Right renal cortex interstitium (tissue), 3 donors: ENCODE measurements at places on chromosomes 11 and 22. TPM values are rescaled to one million over a fixed set of nuclear protein-coding genes. Genes with fewer than 3 reads are reported as not detected.

TECTA gene
- 2.1 TPM for polyA plus RNA-seq

RASSF10 gene
- 27.4 TPM for polyA plus RNA-seq

MMP20 gene
- polyA plus RNA-seq, result not detected

CHRM1 gene
- polyA plus RNA-seq, result not detected

DERL3 gene
- 3.8 TPM for polyA plus RNA-seq

GVQW3 gene
- polyA plus RNA-seq, result 10.3 TPM

SCGB2A2 gene
- not detected for polyA plus RNA-seq

IFITM10 gene
- 0.11 TPM for polyA plus RNA-seq

MGAT3 gene
- polyA plus RNA-seq, result 26.7 TPM

PGM2L1 gene
- polyA plus RNA-seq, result 3.7 TPM

ALDH3B2 gene
- 3.1 TPM for polyA plus RNA-seq

BLID gene
- not detected for polyA plus RNA-seq

PDGFD gene
- 25.2 TPM for polyA plus RNA-seq

TMEM191B gene
- polyA plus RNA-seq, result 0.83 TPM

SCUBE2 gene
- polyA plus RNA-seq, result 6.1 TPM

TBC1D10A gene
- 10.7 TPM for polyA plus RNA-seq

SLC22A9 gene
- polyA plus RNA-seq, result not detected

PKP3 gene
- 5.5 TPM for polyA plus RNA-seq

POU2AF2 gene
- not detected for polyA plus RNA-seq

RNF169 gene
- polyA plus RNA-seq, result 16.6 TPM

P2RY6 gene
- polyA plus RNA-seq, result 0.81 TPM

CARD18 gene
- polyA plus RNA-seq, result not detected

HMOX1 gene
- polyA plus RNA-seq, result 34.4 TPM

MTMR3 gene
- polyA plus RNA-seq, result 32.1 TPM

CHRNA10 gene
- polyA plus RNA-seq, result 1.2 TPM
